ENCODE measurements at places on chromosomes 5 and 9.

- no peak for DNase-seq
Observed at GRCh38 chr5:179196405-179197079, 136.4 kb downstream of the ZNF354C start.

- DNase-seq = no peak
Observed at GRCh38 chr9:88580961-88581360, 46.0 kb downstream of the NXNL2 start.

DNA sequence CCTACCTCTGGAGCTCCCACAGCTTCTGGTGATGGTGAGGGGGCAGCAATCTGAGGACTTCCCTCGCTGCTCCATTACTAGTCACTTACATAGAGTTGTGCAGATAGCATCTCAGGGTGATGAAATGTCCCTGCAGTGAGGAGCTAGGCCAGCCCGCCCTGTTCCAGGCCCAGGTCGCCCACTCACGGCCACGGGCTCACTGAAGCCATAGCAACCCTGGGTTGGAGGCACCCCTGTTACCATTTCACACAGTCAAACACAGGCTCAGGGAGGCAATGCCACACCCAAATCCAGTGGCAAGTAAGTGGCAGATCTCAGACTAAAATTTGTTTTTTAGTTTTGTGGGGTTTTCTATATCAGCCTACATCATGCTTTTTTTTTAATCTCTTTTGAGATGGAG lies 19.6 kb downstream of the SH2D3C start:
- no peak for DNase-seq

DNA sequence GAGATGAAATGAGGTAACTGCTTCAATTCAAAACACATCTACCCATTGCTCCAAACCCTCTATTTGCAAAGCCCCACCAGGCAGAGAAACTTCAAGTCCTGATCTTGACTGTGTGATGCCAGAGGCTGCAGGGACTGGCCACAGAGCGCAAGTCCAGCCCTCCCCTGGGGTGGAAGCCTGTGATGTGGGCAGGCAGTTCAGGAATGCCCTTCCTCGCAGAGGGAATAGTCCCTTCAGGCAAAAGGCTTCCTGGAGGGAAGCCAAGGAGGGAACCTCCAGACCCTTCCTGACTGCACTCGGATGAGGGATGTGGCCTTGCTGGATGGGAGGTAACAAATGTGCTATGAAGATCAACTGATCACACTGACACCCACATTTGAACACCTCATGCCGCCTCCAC lies 131.2 kb downstream of the SLIT3 start:
- no peak for DNase-seq

DNA sequence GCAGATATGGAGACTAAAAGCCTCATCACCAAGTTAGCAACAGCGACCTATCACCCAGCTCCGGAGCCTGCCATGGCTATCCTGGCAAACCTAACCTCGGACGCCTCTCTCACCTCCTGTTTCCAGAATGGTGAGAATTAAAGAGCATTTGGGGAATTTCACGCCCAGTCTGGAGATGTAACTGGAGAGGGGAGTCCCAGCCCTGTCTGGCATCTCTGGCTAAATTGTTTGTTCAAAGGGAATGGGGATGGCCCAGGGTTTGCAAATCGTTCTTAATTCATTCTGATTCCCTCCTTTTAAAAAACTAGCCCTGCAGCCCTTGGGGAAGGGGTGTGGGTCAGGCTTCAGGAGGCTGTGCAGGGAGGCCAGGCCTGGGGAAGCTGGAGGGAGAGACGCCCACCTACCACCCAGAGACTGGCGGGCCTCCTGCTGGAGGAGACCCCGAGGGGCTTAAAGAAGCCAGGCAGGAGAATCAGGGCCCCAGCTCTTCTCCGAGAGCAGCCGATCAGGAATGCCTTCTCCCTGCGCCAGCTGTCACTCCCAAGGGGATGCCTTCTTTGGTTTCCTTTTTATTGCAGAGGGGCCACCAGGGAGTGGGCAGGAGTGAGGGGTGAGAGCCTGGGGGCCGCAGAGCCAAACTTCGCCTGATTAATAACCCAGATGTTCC lies 964 bp upstream of the COL5A1 start:
- no peak for DNase-seq

- no peak for DNase-seq
Observed at GRCh38 chr5:98786191-98786853, 12.9 kb downstream of the RGMB start.

DNA sequence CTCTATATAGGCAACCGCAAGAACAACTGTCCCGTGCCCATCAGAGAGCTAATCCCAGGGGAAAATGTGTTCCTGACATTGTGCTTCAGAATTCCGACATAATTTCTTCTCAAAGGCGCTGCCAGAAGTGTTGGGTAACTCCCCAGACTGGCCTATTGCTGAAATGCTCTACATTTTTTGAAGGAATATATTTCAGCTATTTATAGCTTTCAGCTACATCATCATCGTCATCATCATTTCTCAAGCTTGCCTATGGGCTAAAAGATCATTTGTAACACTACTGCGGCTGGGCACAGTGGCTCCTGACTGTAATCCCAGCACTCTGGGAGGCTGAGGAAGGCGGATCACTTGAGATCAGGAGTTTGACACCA lies 49.7 kb downstream of the MYO10 start:
- no peak for DNase-seq

DNA sequence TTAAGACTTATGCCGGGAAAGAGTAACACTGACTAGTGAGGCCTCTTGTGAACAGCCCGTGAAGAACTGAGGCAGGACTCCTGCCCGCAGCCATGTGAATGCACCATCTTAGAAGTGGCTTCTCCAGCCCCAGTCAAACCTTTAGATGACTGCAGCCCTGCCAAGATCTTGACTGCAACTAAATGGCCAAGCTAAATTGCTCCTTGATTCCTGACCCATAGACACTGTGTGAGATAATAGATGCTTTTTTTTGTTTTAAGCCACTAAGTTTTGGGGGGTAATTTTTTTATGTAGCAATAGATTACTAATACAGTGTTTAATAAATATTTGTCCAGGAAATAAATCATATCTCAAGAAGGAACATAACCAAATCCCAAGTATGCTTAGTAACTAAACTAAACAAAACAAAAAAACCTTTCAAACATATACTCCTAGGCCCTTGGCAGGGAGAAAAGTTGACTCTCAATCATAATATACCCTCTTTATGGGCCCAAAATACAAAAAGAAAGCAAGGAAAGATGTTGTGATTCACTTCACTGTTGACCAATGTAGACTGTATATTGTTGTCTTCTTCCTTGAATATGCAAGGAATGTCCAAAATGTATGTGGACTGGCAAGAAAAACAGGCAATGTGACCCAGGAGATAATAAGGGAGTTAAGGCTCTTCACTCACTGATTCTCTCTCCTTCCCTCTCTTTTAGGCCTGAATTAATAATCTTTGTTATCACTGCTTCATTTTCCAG lies 79.7 kb upstream of the ZNF366 start:
- no peak for DNase-seq

DNA sequence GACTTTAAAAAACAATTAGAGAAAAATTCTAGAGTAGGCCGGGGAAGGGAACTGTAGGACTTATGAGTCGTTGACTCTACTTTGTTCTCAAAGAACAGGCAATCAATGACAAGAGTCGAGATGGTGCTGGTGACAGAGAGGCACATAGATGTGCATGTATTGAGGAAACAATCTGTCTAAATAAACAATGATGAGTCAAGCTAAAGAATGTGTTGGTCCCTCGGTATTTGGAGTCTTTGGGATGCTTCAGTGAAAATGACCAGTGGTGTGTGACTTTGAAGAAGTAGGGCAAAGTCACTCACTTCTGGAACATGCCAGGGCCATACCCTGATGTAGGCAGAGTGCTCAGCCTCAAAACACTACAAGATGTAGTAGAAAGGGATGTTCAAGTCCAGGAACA lies 288.1 kb upstream of the PANK3 start:
- DNase-seq = no peak

- no peak for DNase-seq
Observed at GRCh38 chr9:33236571-33236970, 3.4 kb upstream of the SPINK4 start.

- no peak for DNase-seq
Observed at GRCh38 chr5:136203303-136203922, 10.5 kb upstream of the SMIM32 start.

DNA sequence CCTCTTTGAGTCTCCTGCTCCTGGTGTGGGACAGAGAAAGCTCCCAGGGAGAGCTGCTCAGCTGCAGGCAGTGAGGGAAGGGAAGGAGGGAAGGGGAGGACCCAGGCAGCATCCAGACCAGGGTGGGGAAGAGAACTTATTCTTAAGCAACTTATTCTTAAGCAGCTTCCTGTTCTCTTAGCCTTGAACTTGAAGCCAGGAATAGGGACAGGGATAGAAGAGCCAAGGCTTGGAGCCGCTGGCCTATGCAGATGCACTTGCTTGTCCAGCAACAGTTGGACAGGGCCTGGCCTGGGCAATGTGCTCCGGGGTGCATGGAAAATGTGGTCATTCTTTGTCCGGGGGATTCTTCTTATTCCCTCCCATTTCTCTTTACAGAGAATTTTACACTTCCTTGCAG lies 31.4 kb upstream of the SPTLC1 start:
- DNase-seq = no peak

GRCh38 chr5:113282472-113282871 lies 152.3 kb downstream of the TSSK1B start:
- no peak for DNase-seq

- no peak for DNase-seq
Observed at GRCh38 chr9:89449261-89449671, 48.6 kb downstream of the SEMA4D start.

DNA sequence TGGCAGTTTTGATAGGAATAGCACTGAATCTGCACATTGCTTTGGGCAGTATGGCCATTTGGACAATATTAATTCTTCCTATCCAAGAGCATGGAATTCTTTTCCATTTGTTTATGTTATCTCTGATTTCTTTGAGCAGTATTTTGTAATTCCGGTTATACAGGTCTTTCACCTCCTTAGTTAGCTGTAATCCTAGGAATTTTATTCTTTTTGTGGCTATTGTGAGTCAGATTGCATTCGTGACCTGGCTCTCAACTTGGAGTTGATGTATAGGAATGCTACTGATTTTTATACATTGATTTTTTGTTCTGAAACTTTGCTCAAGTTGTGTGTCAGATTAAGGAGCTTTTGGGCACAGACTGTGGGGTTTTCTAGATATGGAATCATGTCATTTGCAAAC lies 24.0 kb downstream of the TMEM161B start:
- no peak for DNase-seq

GRCh38 chr9:134656334-134657006 lies 14.9 kb downstream of the COL5A1 start:
- DNase-seq = no peak

DNA sequence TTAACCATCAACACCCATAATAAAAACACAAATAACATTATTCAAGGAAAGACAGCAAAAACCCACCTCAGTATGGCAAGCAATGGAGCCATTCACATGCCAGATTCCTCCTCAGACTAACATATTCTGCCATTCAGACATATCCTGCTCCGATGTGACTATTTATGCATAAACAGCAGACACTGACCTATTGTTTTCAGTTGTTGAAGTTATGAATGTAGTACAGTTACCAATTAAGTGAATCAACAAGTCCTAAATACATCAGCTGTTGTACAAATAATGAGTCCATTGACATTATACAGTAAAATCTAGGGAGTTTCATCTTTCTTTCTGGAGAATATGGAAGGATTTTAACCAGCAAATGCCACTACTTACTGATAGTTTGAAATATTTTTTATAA lies 131.7 kb downstream of the DENND1A start:
- no peak for DNase-seq

DNA sequence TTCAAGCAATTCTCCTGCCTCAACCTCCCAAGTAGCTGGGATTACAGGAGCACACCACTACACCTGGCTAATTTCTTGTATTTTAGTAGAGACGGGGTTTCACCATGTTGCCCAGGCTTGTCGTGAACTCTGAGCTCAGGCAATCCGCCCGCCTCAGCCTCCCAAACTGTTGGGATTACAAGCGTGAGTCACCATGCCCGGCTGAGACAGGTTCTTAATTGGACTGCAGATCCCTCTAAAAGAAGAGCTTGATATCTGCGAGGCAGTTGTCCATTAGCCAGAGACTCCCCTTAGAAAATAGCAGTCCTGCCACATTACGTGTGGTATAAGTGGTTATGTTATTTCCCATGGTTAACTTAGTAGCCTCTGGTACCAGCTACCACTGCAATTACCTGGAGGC lies 46.6 kb upstream of the NPR3 start:
- DNase-seq = no peak

DNA sequence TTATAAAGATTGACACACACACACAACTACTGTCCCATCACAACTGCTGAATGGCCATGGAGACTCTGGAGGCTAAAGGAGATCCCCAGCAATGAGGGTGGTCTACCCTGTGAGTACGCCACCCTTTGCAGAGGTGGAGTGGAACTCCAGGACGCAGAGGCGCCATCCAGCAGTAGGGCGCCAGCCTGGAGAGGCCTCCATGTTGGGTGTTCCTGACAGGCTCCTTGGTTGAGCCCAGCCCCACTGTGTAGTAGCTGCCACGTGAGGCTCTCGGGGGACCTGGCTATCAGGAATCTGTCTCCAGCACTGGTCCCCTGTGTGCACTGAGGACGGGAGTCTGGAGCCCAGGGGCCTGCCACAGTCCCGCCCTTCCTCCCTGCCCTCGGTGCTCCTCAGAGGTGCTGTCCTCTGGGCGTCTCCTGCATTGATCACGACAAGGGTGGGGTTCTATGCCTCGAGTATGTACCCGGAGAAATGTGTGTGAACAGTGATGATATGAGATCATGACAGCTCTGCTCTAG lies 72.3 kb downstream of the DAP start:
- no peak for DNase-seq

DNA sequence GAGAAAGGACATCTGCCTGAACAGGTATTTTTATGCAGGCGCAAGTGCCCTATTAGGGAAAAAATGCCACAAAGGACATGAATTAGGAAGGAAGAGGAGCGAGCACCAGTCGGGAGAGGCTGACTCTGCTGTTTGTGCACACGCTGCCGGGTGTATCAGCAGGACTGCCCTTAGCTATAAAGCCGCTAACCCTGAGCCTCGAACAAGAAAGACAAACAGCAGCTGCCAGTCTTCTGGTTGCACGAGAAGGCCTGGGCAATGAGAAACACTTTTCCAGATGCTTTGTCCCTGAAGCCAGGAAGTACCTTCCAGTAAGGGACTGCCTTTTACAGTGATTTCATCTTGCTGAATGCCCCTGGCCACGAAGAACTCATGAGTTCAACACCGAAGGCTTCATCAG lies 12.6 kb downstream of the QSOX2 start:
- DNase-seq = no peak

Measured in NCI-H1092 (cell line).